ENCODE measurements at places on chromosomes 3 and 15.

- no peak for DNase-seq
Observed at GRCh38 chr15:100885116-100885515, 5.5 kb downstream of the ALDH1A3 start.

DNA sequence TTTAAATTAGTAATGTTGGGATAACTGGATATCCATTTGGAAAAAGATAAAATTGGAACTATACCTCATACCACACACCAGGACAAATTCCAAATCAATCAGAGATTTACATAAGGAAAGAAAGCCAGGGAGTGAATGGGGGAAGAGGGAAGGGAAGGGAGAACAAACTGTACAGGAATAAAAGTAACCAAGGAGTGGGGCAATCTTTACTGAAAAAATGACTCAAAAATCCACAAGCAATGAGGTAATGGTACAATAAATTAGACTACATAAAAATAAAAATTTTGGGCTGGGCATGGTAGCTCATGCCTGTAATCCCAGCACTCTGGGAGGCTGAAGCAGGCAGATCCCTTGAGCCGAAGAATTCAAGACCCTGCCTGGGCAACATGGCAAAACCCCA lies 82.6 kb downstream of the MLH1 start:
- DNase-seq, result no peak

DNA sequence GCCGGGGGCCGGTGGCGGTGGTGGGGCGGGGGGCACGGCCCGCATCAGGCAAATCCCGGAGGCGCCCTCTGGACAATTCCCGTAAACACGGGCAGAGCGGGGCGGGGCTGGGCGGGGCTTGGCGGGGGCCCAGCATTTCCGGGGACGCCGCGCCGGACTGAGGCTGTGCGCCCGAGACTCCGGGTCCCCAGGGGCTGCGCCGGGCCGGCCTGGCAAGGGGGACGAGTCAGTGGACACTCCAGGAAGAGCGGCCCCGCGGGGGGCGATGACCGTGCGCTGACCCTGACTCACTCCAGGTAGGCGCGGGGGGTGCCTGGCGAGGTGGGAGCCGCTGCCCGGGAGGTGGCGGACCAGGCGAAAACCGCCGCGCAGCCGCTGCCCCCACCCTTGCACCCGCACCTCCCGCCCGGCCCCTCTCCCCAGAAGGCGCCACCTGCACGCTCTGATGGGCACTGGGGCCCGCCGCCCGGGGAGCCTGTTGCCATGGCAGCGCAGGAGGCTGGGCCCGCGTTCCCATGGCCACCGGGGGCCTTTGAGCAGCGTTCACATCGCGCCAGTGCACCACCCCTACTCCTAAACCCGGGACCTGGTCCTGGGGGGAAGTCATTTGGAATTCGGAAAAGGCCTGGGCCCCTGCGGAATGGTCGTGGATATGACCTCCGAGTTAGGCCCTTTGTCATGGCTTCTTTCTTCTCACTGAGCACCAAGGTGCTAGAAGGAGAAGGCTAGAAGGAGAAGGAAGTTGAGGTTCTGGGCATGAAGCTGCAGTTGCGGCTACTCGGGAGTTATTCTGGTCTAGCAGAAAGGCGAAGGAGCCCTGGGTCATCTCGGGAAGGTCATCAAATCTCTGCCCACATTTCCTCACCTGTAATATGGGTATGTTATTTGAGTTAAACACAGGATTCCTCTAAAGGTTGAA lies 16.1 kb upstream of the SEMA4B start:
- DNase-seq, result peak; percentile 12

DNA sequence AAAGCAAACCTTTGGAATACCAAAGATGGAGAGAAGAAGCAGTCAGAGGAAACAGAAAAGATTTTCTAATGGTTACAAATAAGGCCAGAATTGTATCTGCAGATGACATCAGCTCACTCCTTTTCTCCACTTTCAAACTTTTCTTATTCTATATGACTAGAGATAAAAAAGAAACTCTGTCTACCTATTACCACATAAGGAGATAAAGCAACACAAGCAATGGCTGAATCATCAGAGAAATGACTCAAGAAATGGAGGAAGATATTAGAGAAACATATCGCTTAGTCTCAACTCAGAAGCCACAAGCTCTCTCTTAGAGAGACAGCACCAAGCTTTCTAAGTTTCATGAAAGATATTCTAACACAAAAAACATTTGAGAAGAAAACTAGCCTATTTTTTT lies 784.0 kb downstream of the ZPLD1 start:
- no peak for DNase-seq

- DNase-seq, result no peak
Observed at GRCh38 chr3:45548681-45549075, 45.9 kb upstream of the LIMD1 start.

DNA sequence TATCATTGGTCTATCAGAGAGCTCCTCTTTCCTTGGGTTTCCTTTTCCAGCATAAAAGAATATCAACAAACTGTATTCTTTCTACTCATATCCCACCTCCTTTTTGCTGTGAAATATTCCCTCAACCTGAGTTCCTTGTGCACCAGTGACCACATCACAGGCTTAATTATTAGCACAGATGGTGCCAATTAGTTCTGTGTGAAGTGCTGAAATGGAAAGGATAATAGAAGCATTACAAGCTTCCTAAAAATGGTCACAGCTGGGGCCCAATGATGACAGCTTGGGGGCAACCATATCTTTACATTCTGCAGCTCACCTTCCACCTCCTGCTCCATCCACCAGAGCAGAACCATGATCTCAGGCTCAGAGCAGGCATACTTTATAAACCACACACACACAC lies 84.6 kb downstream of the ANO10 start:
- DNase-seq, result no peak

DNA sequence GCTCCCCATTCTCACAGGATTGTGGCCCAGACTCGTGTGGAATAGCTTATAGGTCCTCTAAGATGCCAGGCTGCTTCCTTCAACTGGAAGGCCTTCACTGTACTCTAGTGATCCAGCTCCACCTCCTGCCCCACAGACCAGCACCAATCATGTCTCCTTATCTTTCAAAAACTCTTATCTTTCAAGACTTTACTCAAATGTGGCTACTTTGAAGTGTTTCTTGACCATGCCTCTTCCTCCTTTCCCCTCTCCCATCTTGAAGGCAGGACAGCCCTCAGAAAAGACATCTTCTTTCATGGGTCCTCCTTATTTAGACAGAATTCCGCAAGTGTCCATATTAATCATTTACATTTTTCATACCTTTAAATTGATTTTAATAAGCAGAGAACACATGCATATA lies 142.3 kb downstream of the CHST2 start:
- DNase-seq, result no peak

GRCh38 chr3:122476532-122476931 lies 38.2 kb downstream of the KPNA1 start:
- no peak for DNase-seq

GRCh38 chr15:60523056-60523455 lies 44.1 kb upstream of the ICE2 start:
- DNase-seq, result no peak

GRCh38 chr3:16252243-16252978 lies 12.3 kb downstream of the DPH3 start:
- no peak for DNase-seq

DNA sequence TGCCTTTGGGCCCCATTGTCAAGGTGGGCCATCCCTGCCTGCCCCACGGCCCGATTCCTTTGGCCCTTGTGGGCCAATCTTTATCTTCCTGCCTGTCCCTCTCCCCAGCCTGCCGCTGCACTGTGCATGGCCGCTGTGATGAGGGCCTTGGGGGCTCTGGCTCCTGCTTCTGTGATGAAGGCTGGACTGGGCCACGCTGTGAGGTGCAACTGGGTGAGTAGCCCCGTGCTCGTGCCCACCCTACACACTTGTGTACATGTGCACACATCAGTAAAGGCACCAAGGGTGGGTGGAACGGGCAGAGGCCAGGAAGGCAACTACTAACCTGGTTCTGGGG lies 12.2 kb downstream of the NT5DC2 start:
- no peak for DNase-seq

DNA sequence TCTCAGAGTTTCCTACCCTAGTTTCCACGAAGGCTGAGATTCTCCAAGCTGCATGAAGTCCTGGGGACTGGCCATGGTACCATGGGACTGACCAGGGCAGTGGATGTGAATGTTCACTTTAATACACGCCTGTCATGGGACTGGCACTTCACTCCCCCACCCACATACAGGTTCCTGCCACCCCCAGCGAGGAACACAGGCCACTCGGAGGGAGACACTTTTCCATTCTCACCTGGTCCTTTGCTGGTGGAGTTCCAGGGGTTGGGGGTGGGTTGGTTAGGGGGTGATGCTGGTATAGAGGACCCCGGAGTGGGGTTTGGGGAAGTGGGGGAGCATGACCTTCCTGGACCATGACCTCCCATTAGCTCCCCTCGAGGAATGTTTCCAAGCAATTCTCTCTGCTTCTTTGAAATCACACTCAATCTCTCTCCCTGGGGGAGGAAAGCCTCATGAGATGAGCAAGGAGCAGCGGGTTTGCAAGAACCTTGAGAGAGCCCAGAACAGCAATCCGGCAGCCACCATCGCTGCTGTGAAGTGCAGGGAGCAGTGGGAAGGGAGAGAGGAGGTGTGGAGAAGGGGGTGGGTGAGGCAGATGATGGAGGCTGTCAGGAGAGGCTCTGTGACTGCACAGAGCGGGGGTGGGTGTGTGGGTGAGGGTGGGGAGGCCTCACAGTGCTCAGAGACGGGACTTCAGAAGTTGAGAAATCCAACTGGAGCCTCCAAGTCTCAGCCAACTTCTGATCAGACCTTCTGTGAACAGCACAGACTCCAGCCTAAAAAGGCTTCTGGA lies 69.7 kb downstream of the ADCY5 start:
- no peak for DNase-seq

- DNase-seq, result no peak
Observed at GRCh38 chr3:111325160-111325718, 216.8 kb upstream of the CD96 start.

DNA sequence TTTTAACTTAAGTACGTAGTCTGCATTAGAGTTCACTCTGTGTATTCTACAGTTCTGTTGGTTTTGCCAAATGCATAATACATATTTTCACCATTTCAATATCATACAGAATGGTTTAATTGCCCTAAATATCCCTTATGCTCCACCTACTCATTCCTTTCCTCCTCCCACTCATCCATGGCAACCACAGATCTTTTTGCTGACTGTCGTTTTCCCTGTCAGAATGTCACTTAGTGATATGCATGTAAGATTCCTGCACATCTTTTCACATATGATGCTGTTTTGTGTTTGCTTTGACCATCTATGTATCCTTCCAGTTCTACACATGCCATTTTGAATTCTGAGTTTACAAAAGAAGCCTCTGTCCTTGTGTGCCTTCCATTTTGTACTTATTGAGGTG lies 36.7 kb downstream of the EPHA3 start:
- DNase-seq, result no peak

DNA sequence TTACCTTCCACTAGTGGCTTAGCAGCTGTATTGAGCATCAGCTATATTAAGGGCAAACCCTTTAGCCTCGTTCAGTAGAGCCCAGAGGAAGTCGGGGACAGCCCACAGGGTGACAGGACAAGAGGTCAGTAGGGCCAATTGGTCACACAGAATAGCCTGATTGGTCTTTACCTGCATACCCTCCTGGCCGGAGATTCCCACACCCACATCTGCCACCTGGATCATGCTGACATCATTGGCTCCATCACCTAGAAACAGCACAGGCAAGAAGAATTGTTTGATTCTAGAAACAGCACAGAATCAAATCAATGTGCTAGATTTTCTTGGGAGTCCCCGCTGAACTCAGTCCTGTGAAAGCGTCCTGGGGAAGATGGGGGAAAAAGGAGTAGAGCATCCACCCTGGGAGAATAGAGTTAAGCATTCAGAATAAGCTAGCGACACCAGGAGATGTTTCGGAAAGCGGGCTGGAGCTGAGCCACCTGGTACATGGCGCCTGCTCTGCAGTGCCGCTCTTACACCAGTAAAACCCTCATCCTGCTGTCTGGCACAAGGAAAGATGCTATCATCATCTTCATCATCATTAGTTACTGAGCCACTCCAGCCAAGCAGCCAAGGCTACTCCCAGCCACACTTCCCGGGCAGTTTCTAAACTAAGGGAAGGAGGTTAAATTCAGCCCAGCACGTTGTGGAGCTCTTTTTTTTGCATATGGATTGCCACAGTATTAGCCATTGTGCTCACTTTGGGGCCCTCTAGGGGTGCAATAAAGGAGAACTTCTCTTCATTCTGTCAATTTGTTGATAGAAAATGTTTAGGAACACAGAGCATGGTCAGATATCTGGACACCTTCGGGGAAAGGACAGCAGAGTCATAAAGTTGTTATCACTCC lies 171.3 kb downstream of the ATP10A start:
- no peak for DNase-seq

DNA sequence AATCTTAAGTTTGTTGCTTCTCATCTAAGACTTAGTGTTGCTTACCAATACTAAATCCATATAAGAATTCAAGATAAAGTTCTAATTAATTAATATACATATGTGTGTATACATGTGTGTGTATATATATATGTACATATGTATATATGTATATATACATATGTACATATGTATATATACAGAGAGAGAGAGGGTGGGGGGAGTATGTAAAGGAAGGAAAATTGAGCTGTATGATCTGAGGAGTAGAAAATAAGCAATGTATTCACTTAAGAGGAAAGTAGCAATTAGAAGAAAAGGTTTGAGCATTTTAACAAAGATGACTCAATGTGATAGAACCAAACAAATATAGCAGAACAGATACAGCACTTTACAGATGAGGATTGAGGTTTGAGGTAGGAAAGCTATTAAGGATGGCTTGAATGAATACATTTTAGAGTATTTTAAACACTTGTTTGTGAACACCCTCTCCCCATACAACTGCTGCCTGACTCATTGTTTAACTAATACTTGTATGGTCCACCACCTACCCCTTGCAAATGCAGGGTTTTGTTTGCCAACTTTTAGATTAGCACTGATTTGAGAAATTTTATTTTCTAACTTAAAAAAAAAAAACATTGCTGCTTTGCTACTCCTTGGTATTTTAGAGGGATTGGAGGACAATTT lies 681.1 kb upstream of the CADM2 start:
- no peak for DNase-seq

DNA sequence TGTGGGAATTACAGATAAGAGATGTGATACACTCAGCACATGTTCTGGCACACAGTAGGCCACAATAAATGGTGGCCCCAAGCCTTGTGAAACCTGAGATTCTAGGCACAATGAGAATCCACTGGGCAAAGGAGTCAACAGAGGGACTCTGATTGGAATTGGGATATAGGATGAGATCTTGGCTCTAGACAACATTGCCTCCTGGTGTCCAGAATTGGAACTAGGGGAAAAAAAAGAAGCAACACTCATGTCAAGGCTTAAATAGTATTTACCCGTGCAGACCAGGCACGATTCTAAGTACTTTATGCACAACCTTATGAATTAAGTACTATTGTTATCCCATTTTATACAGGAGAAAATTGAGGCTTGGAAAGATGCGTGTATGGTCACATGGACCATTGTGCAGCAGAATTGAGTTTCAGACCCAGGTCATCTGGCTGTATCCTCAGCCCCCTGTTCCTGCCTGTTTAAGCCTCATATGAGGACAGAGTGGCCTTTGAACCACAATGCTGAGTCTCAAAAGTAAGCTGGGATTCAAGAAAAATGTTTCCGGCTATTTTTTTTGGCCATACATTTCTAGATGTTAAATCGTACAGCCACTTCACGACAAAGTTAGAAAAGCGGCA lies 124.8 kb downstream of the SV2B start:
- DNase-seq, result no peak

GRCh38 chr3:183734750-183735494 lies 37.3 kb downstream of the YEATS2 start:
- no peak for DNase-seq

- no peak for DNase-seq
Observed at GRCh38 chr15:39598958-39599845, 18.3 kb downstream of the THBS1 start.
